Esophagus mucosa (tissue), 1 donor: ENCODE measurements at places on chromosomes 6 and 20.

- no peak for ATAC-seq
Observed at GRCh38 chr6:39084506-39084905, 30.5 kb downstream of the SAYSD1 start.

DNA sequence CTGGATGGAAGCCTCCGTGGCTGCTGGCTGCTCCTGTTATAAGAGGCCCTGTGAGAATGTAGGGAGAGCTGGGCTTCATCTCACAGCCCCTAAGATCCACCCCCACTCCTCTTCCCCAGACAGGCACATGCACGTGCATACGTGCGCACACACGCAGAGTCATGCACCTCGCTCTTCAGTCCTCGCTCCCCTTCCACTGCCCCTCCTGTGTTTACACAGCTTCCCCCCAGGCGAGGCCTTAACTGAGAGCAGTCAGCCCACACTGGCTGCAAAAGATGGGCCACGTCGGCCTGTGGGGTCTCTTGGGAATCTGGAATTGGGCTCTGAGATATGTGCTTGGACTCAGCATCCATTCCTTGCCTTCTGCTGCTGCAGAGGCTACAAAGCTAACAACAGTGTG lies 35.2 kb upstream of the MLN start:
- ATAC-seq: peak; percentile 35

GRCh38 chr20:32807706-32808105 lies 12.0 kb upstream of the MAPRE1 start:
- ATAC-seq: no peak

GRCh38 chr6:151176911-151177770 lies 62.6 kb upstream of the AKAP12 start:
- no peak for ATAC-seq
